ENCODE measurements at places on chromosomes 3 and 15.

GRCh38 chr15:35101335-35101734, 16.2 kb upstream of the NANOGP8 start:
- no peak for DNase-seq

GRCh38 chr15:99472416-99473145, 93.2 kb upstream of the MEF2A start:
- no peak for DNase-seq

DNA sequence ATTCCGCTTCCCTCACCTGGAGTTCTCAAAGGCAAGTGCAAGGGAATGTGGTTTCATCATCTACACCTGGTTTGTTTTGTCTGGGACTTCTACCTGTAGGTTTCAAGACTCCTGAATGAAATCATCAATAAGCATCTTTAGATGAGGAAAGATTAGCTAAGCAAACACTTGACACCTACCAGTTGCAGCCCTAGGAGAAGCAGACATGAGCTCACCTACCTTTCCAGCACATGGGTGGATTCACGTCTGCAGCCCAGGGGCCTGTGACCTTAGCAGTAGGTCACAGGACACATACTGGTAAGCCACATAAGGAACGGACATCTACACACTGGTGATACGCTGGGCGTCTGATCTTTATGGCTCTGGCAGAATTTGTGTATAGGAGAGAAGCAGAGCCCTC, 26.7 kb downstream of the SLCO2A1 start:
- DNase-seq, result no peak

DNA sequence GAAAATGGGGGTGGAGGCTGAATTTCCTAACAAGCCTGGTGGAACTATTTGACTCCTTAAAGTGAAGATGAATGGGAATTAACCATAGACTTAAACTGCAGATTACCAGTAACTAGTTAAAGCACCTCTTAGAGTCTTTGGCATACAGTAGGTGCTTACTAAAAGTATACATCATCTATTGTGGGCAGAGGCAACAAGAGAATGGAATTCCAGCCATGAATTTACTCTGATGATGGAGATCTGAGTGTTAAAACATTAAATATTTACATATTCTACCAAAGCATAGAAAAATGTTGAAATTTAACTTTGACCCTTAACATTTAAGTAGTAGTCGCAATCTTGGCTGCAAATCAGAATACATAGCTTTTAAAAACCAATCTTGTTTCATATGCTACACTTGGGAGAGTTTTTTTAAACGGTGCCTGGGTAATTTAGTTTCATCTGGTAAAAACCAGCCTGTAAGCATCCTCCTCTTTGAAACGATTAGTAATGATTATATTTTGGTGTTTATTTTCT, 5.2 kb downstream of the UBA5 start:
- DNase-seq, result no peak

DNA sequence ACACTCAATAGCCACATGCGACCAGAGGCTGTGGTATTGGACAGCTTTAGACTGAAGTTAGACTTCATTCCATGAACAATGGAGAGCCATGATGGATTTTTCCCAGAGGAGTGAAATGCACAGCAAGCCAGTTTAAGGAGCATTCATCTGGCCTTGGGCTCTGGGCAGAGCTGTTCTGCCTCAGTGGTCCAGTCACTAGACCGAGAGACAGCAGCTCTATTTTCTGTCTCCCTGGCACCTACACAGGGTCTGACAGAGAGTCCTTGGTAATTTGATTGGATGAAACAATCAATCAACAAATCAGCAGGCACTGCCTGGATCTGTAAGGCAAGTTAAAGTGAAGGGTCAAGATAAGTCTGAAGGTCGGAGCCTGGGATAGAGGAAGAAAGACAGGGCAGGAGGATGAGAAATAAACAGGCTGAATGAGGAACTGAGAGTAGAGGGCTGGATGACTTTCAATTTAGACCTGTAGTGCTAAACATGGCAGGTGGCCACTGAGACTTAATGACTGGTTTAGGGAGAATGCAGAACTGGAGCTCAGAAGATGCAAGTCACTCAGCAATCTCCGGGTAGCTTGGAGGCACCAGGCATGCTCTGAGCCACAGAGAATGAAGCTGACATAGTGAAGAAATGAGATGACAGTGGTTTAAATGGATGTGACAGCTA, 98.5 kb upstream of the SLC25A36 start:
- no peak for DNase-seq

DNA sequence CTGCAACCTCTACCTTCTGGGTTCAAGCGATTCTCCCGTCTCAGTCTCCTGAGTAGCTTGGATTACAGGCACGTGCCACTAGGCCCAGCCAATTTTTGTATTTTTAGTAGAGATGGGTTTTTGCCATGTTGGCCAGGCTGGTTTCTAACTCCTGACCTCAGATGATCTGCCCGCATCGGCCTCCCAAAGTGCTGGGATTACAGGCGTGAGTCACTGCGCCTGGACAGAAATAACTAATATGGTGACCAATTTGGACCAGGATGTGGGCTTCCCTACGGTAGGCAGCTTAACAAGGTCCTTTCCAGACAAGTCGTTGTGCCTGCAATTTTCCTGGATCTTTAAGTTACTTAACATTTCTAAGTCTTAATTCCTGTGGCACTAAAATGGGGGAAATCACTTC, 14.8 kb downstream of the WDR53 start:
- DNase-seq, result no peak

DNA sequence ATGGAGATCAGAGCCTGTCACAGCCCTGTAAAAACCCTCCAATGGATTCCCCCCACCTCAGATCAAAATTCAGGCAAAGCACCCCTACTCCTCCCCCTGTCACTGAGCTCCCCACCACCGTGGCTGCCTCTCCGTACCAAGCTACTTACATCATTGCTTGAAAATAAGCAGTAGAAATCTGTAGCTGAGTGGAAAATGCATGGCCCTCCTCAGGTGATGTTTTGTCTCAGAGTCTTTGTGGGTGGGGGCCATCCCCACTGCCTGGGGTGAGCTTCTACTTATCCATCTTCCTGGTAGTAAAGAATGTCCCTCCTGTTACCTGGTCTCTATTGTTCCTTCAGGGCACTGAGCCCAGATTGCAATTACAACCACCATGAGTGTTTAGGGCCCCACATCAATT, 34.5 kb downstream of the SLCO2A1 start:
- no peak for DNase-seq

GRCh38 chr3:61080737-61081445, 170.4 kb downstream of the FHIT start:
- no peak for DNase-seq

DNA sequence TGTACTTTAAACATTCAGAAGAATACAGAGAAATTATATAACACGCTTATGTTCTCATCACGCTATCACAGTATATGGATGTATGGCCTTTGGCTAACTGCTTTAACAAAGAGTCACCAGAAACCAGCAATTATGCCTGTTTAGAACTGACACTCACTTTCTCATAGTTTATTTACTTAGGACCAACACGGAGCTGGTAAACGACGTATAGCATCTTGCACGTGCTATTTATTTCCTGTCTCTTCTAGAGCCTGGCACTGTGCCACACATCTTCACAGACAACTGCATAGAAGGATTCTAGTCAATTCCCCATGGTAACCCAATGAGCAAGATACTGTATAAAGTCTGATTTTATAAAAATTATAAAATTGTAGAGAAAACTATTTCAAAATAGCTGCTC, 43.6 kb downstream of the TBC1D2B start:
- no peak for DNase-seq

DNA sequence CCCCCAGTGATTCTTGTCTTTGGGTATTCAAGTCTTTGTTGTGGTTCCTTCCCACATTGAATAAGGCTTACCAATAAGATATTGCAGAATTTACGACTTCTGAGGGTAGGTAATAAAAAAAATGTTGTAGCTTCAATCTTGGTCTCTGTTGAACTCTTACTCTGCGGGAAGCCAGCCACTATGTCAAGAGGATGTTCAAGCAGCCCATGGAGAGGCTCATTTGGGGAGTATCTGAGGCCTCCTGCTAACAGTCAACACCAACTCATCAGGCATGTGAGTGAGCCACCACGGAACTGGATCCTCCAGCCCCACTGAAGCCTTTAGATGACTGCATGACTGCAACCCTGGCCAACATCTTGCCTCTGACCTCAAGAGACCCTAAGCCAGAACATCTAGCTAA, 3.2 kb upstream of the TBC1D23 start:
- no peak for DNase-seq

DNA sequence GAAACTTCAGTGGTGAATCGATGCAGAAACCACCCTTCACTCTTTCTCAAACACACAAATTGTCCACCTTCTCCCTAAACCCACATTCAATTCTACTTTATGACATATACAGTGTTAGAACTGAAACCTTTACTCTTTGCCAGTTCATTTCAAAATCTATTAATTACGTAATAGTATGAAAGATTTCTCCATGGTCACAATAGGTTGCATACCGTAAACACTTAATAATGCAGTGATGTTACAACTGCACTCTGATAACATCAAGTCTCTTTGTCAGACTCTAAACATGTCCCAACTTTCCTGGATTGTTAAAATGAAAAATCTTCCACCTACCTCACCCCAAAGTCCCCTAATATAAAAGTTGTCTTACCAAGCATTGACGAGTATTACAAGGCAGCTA, 111.8 kb upstream of the PROK2 start:
- no peak for DNase-seq

- no peak for DNase-seq
Observed at GRCh38 chr15:21261396-21261964, 178.8 kb downstream of the POTEB3 start.

DNA sequence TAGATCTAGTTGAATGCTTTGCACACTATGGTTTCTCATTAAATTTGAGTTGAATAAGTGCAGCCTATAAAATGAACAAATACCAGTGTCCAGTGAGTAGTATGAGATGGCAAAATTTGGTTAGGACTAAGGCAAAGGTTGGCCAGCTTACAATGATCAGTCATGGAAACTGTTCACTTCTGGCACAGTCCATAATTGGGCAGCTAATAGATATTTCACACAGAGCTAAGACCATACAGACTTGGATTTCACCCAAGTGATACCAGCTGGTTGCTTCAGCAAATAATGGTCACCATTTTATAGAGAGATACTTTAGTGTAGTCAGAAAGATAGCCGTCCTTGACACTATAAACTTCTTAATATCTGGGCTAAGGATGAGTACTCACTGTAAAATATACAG, 15.7 kb downstream of the GAP43 start:
- no peak for DNase-seq

DNA sequence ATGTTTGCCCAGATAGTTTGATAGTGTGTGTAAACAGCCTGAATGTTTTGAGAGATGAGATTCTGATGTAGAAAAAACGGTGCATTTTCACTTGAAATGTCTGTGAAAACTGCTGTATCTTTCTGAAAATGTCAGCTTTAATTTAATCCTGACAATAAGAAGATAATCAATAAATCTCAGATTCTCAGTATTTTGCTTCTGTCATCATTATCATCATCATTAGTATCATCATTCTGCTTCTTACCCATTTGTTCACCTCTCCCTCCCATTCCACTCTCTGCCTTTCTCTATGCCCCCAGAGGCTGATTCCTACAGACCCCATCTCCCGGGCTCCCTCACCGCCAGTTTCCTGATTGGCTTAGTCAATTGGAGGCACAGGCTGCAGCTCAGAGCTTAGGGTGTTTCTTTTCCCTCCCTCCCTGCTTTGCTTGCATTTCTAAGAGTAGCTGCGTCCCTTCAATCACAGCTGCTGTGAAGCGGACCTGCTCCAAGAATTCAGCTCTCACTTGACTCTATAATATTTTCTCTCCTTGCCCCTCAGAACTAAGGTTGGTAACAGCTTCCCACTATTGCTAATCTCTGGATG, 8.2 kb upstream of the SNTN start:
- no peak for DNase-seq
